AG20443 (cell line): ENCODE measurements at places on chromosomes 3 and 15.

DNA sequence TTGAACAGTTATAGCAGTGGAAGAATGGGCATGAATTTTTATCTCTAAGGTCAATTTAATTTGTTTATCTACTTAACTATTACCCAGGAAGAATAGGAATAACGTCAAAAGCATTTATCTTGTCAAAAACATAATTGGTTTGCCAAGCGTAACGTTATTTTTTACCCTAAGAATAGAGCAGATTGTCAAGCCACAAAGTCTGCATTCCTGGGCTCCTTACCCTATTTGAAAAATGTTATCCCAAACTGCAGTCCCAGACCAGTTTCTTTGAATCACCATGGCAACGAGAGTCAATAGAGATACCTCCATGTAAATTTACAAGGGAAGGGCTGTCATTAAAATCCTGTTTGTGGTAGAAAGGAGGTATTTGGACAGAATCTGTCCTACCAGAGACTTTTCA lies 61.1 kb downstream of the CPNE4 start:
- no peak for DNase-seq

DNA sequence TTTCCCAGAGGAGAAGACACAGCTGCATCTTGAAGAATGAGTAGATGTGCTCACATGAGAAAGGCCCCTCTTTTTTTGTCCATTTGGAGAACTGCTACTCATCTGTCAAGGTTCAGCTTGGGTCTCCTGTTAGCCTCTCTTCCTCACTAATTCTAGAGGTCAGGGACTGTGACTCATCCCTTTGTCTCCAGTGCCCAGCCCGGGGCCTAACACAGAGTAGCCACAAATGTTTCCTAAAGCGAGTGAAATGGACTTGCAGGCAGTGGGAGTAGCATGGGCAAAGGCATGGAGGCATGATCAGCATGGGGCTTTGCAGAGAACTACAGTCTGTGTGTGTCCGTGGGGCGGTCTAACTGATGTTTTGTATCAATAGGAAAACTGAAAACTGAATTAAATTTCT lies 33.9 kb upstream of the MRPS22 start:
- no peak for DNase-seq

DNA sequence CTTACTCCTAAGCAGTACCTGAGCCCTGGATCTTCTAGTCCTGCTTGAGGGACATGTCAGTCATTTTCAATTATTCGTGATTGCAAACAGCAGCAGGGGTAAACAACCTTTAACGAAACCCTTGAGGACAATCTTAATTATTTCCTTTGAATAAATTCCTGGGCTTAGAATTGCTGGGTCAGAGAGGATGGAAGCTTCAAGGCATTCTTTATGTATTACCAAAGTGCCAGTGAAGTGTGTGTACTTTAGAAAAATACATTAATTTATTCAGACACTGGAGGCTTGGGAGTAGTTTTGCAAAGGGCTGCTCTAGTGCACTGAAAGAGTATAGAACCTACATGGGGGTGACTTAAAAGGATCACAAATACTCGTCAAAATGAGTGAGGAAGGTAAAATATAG lies 280.8 kb upstream of the LRRFIP2 start:
- no peak for DNase-seq

GRCh38 chr15:96346409-96346970 lies 16.0 kb downstream of the NR2F2 start:
- no peak for DNase-seq

DNA sequence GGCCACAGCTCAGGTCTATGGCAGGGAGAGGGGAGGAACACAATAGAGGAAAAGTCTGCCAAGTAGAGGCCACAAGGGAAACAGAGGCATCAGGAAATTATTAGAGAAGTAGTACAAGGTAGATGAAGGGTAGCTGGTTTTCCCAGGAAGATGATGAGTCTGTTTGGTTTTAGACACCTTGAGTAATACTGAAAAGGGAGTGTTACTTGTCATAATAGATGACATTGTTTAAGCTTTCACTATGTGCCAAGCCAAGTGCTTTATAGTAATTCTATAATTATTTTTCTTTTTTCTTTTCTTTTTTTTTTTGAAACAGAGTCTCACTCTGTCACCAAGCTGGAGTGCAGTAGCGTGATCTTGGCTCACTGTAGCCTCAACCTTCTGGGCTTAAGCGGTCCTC lies 13.7 kb downstream of the PXK start:
- DNase-seq = no peak

DNA sequence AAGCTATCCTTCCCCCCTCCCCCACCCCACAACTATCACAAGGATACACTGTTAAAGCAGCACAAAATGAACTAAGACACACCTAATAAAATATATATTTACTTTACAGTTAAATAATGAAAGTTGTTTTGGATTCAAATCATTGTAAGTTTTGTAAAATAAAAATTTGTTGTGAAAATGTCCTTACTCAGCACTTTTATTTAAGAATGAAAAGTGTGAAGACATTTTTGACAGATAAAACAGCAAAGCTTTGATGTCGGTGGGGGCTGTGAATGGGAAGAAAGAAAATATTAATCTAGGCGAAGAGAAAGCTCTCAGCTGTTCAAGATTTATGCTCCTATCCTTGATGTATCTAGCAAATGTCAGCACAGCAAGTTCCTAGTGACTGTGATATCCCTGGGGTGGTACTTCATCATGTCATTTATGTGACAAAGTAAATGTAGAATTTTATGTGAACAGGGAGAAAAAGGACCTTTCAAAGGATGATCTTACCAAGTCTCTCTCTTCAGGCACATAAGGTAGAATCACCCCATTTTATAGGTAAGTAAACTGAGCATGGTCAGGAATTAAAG lies 216.4 kb downstream of the ROBO1 start:
- DNase-seq = no peak
